ENCODE measurements at places on chromosomes 5 and 9.

DNA sequence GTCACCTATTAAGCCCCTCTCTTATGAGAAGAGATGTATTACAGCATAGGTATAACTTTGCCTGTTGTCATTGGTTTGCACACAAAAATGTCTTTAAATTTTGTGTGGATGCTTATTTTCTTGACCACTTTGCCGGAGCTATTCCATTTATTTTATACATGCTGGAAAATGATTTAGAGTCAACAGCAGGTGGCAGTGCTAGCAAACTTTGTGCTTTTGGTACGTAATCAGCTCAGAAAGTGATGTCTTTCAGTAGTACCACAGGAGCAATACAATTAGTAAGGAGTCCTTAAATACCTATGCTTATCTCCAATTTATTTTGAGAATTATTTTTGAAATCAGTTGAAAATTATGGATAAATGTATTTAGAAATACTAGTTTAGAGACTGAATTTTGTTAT lies 19.8 kb upstream of the NUDT12 start:
- peak; percentile 75 for ATAC-seq

DNA sequence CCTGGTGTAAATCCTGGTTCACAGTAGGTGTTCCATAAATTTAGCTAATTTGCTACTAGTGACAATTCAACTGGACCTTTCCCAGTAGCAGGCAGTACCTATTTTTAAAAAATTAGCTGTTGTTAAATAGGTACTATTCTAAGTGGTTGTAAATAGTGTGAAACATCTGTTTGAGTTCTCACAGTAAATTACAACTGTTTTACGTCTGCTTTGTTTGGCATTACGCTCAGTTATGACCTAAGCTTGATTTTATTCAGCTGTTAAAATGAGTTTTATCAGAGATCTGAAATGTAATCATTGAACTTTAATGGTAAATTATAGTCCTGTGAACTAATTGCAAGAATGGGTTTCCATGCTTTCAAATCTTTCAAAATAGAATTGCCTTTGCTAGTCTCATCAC lies 93.9 kb downstream of the GPBP1 start:
- ATAC-seq: no peak

DNA sequence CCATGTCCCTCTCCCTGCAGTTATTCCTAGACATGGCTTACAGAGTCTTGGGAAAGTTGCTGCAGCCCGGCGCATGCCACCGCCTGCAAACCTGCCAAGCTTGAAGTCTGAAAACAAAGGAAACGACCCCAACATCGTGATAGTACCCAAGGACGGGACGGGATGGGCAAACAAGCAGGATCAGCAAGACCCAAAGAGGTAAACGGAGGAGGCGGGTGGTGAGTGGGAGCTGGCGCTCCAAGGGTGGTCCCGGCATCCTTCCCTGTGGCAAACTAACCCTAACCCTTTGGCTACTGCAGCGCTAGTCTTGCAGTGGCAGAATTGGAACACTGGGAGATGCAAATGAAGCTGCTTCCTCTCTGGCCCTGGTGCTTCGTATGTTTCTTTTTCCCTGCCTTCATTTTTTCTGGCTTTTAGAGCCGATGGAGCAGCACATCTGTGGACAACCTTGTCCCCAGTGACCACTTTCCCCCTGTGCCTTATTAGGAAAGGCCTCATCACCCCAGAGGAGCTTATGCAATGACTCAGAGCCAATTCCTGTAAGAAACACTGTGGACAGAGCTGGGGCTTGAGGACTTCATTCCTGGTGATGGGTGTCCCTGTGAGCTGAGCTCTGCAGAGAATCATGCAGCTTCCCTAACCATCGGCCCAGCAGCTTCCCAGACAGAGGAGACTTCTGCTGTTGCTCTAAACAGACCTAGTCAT lies 38.9 kb downstream of the PRRC2B start:
- peak; percentile 81 for ATAC-seq

DNA sequence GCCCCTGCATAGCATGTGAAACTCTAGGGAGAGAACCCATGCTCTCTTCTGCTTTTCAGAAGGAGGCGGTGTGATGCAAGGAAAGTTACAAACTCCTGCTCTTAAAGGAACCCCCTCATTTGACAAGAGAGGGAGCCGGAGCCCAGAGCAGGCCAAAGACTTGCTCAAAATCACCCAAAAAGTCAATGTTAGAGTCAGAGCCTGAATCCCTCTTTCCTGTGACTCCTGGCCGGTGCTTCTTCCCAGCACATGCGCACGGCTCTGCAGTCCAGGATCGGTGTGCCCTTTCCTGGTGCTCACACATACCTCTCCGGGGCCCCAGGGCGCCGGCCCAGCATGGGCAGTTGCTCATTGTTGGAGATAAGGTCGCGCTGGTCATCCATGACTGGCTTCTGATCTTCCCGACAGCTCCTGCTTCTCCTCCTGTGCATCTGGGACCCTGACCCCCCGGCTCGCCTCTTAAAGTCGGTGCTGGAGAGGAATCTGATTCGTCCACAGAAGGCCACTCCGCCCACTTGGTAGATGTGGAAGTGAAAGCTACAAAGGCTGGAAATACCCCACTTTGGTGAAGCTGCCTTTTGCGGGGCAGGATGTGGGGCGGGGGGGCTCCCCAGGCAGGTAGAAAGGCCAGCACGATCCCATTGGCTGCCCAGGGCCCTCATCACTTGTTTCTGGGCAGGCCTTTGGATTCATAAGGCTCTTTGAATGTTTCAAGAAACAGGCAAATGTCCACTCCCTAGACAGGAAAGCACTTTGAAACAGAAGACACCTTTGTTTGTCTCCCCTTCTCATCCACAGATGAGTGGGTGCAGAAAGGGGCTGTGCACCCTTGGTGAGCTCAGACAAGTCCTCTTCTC lies at the start of gene CD74:
Gene CD74 (minus strand): TSS at position 592 of the 857 bp plus-strand sequence. CDS start 161 bp downstream, at position 431.
- peak; percentile 36 for ATAC-seq

DNA sequence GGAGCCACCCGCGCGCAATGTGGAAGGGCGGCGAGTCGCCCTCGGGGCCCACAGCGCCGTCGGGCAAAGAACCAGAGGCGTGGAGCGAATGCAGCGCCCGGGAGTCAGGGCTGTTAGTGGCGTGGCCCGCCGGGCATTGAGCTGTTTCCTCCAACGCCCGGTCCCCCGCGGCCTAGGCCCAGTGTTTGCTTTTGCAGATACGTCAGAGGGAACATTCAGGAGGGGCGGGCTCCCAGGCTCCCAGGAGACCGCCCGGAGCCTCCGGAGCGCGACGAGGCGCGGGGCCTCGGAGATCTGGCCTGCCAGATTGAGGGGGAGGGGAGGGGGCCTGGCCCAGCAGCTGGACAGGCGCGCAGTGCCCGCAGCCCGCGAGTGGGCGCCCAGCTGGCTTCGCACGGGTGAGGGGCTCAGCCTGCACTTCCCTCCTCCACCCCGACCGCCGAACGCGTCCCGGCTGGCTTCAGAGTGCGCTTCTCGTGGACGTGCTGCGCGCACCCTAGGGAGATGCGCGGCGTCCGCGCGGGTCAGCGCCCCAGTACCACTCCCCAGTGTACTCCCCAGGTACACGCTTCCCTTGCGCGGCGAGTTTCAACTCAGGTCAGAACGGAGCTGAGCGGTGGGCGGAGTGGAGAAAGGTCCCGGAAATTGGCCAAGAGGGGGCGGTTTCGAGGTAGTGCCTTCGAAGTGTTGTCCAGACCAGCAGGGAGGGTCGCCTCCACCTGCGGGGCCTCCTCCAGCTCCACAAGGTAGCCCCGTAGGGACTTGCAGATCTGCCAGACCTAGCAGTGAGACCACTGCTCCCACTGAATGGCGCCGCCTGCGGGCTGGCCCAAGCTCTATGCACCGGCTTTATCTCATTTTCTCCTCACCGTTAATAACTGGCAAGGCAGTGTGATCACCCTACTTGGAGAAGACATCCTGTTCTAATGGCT lies 130.4 kb downstream of the TMEM174 start:
- no peak for ATAC-seq

- ATAC-seq: peak; percentile 19
These were observed 431 bp downstream of the FASTKD3 start for GRCh38 chr5:7868427-7868772.

- peak; percentile 75 for ATAC-seq
These were observed 187.5 kb downstream of the TMEM38B start for GRCh38 chr9:105881654-105882349.
